ENCODE measurements at places on chromosomes 5 and 9. TPM values are rescaled to one million over a fixed set of nuclear protein-coding genes. Genes with fewer than 3 reads are reported as not detected.

GRCh38 chr9:19137282-19137681 lies 10.0 kb upstream of the PLIN2 start:
- no peak for DNase-seq

GRCh38 chr5:135398160-135398854 lies 724 bp downstream of the MACROH2A1 start:
- peak; percentile 47 for DNase-seq

DNA sequence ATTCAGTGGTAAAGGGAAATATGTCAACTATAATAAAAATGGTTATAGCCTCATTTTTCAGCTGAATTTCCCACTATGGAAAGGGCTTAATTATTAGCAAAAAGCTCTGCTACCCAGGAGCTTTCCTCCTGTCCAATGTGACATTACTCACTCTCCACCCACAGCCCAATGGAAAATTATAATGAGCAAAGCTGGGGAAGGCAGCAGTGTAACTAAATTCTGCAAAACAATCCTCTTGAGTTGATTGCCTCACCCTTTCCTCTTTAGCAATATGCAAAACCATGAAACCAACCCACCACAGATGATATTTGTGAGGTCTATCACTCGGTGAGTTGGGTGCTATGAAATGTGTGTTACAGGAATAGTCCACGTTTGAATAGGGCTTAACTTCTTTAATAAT lies 14.0 kb upstream of the PLPPR1 start:
- no peak for DNase-seq

GRCh38 chr9:123867034-123867433 lies 62.9 kb downstream of the DENND1A start:
- DNase-seq: no peak

DNA sequence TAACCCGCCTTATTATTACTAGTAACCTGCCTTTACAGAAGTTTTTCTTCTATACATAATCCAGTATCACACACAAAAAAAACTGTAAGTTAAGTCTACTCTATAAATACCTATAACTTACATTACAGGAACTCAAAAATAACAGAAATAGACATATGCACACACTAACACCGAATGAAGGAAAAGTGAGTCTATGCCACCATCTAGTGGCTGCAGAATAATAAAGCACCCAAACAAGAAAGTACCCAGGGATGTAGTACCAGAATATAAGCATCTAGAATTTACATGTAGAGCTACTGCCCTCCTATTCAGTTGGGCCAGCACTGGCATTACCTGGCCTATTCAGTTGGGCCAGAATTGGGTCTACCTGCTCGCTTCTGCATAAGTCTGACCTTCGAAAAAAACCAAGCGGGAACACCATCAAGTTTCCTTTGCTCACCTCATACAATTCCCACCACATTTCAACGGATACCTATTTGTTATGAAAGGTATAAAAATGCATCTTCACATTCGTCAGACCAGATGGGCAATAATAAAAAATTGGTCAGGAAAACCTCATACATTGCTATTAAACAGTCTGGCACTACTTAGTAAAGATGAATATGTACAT lies 4.0 kb upstream of the NIPSNAP3A start:
- DNase-seq: peak; percentile 75

GRCh38 chr5:134135091-134135655 lies 20.7 kb downstream of the TCF7 start:
- no peak for DNase-seq

DNA sequence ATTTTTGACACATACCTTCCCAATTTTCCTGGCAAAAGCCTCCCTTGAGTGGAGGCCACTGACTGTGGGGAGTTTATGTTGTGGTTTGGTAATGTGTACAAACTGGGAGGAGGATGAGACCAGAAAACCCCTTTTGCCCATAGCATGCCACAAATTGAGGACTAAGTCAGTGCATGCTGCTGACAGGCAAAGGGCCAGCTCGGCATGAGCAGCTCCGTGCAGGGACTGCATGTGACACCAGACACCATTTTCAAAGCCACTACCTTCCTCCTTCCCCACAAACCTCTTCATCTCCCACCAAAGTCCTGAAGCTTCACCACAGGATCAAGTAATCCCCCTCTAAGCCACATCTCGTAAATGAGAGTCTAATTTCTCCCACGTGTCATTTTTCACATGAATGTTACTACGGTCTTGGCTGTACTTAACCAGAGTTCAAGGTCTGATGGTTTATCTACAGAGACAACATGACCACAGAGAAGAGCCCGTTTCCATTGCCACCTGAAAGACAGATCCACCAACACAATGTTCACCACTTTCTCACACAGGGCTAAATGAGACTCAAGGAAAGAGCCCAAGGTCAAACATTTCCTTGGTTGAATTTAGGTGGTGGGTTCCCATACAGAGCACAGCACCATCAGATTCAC lies 106.5 kb downstream of the NFIB start:
- peak; percentile 58 for DNase-seq

DNA sequence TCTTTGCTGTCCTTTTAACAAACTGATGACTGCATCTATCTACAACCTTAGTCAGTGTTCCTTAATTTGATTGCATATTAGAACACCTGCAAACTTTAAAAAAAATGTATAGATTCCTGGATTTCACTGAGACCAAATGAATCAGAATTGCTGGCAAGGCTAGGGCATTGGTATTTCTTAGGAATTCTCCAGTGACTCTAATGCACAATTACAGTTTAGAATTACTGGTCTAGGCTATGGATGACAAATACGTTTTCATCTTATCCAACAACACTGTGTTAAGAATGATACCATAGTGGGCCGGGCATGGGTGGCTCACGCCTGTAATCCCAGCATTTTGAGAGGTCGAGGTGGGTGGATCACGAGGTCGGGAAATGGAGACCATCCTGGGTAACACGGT lies 545.9 kb upstream of the RIOK2 start:
- no peak for DNase-seq

- no peak for DNase-seq
Measured at GRCh38 chr9:127216888-127217217, 47.7 kb upstream of the GARNL3 start.

The PCDHA12 gene
- 1.5 TPM for total RNA-seq

The FOXE1 gene
- under 0.01 TPM for total RNA-seq

The PCDHGC5 gene
- 0.06 TPM for total RNA-seq

The LRRC19 gene
- not detected for total RNA-seq

The UQCRQ gene
- total RNA-seq: 294 TPM

The FAM81B gene
- not detected for total RNA-seq

The DOK3 gene
- total RNA-seq: 3.7 TPM
